Smooth muscle cell of bladder (primary cell): ENCODE measurements at places on chromosomes 2 and 18. TPM values are rescaled to one million over a fixed set of nuclear protein-coding genes. Genes with fewer than 3 reads are reported as not detected.

LRRC30 gene
- not detected in 2 replicates for total RNA-seq

PSMA8 gene
- total RNA-seq: not detected in 2 replicates

OTOF gene
- under 0.01 and 0.14 TPM in 2 replicates for total RNA-seq

FNDC4 gene
- 11.9 and 14.0 TPM in 2 replicates for total RNA-seq
